ENCODE measurements at places on chromosomes 3 and 15.
A peak's percentile ranks its signal among the peaks of the same experiment; 100 is the strongest.

GRCh38 chr15:31145271-31145911 lies 43.9 kb upstream of the TRPM1 start:
- no peak for DNase-seq

DNA sequence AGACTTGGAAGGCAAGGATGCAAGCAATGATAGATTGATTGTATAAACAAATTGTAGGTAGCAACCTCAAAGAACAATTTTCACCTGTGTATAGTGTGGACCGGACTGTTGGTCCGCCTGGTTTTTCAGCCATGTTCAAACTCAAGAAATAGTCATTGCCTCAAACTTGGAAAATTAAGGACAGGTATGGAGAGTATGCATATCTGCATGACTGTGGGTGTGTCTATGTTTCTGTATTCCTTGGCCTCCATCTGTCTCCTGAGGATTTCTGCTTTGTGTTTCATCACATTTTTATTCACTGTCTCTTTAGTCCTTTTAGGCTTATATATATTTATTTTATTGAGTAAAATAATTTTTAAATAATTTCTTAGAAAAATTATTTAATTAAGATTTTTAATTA lies 53.9 kb upstream of the RASA2 start:
- no peak for DNase-seq

GRCh38 chr15:81880833-81881232 lies 165.0 kb downstream of the MEX3B start:
- DNase-seq: no peak

DNA sequence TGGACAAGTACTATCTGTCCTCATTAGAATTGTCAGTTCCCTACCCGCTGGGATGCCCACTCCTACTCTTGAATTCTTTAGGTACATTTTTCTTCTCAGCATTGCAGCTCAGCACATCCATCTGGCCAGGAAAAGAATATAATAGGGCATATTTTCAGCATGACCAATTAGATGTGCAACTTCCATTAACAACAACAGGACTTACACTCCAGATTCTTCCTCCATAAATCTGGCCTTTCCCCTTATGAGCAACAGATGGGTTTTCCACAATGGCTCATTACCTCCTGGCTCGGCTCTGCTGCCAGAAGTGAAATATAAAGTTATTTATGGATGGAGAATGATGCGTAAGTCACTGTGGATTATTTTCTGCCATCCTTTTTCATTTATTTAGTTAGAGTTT lies 443.8 kb upstream of the TGFBR2 start:
- DNase-seq: peak; percentile 91

DNA sequence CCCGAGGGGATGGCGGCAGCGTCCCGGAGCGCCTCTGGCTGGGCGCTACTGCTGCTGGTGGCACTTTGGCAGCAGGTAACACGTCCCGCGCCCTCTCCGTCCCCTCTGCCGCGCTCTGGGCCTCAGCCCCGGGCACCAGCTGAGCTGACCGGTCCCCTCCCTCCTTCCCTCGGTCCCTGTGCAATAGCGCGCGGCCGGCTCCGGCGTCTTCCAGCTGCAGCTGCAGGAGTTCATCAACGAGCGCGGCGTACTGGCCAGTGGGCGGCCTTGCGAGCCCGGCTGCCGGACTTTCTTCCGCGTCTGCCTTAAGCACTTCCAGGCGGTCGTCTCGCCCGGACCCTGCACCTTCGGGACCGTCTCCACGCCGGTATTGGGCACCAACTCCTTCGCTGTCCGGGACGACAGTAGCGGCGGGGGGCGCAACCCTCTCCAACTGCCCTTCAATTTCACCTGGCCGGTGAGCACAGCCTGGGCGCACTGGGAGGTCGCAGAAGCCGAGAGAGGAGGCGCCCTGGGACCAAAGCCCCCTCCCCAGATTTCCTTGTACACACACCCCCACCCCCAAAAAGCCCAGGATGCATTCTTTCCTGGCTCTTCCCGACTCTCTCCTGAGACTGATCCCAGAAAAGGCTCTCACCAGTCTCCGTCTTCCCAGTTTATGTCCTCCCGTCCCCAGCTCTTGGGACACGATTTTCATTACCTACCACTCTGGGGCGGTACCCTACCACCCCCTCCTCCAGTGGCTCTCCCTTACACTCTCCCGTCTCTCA lies 705 bp downstream of the DLL4 start:
- DNase-seq: no peak

- DNase-seq: peak; percentile 64
These were observed at the start of gene PLSCR4 for GRCh38 chr3:146250449-146251382. TSS of gene PLSCR4 (minus strand) at chr3:146251105. CDS start at chr3:146222071, 29,034 bp downstream.

GRCh38 chr3:53708001-53708621 lies 138.1 kb downstream of the CHDH start:
- DNase-seq: no peak

GRCh38 chr3:58521917-58522631 lies 14.9 kb downstream of the ACOX2 start:
- no peak for DNase-seq

DNA sequence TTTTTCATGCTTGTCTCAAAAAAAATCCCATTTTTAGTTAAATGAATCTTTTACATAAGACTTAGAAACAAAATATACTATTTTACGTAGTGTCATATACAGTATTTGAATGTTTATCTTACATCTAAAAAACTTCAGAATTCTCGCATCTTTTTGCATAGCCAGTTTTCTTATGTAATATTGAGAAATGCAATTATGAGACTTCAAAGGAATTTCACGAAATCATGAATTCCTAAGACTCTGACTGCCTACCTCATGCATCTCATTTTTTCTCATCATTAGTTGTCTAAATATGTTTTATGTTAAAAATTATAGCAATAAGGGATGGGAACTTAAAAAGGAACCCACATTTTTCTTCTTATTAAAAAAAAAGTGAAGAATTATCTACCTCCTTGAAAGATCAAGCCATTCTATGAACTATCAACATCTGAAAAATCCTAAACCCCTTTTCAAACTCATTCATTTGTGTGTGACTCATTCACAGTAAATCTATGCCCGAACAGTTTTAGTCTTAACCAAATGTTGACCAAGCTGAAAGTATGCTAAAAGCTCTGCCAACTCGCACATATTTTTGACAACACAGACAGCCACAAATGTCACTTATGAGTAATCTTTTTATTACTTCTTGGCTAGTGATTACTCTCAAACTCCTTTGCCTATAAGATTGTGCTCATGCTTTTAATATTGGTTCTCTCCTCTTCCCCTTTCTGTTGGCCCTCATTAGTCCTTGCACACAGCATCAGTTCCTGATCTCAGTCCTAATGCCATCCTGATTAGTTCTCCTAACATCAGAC lies 115.9 kb downstream of the DCLK3 start:
- peak; percentile 97 for DNase-seq

DNA sequence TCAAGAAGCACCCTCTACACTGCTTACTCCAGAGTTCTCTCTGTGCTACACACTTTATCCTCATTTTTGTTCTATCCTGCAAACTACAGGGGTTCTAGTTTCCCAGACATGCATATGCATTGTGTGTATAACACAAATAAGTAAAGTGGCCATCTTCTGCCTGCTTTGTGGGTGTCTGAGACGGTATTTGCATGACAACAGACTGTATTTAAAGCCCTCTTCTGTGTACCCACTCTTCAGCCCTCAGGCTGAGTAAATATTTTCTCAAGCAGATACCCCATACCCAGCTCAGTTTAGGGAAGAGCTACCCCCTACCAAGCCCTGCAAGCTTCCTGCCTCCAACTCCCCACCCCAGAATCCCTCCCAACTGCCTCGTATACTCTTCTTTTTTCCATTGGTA lies 31.7 kb downstream of the SYNPR start:
- no peak for DNase-seq

GRCh38 chr3:31748281-31748932 lies 215.7 kb downstream of the STT3B start:
- no peak for DNase-seq

GRCh38 chr15:81157195-81157938 lies 23.3 kb downstream of the CFAP161 start:
- no peak for DNase-seq

- DNase-seq: peak; percentile 88
These were observed at the start of gene RPL22L1 for GRCh38 chr3:170869645-170870593. TSS of gene RPL22L1 (minus strand) at chr3:170870195. CDS start at chr3:170870167, 28 bp downstream.

GRCh38 chr3:128068156-128068620 lies 16.0 kb downstream of the SEC61A1 start:
- no peak for DNase-seq

GRCh38 chr3:47015151-47015550 lies 35.7 kb downstream of the NBEAL2 start:
- DNase-seq: no peak

DNA sequence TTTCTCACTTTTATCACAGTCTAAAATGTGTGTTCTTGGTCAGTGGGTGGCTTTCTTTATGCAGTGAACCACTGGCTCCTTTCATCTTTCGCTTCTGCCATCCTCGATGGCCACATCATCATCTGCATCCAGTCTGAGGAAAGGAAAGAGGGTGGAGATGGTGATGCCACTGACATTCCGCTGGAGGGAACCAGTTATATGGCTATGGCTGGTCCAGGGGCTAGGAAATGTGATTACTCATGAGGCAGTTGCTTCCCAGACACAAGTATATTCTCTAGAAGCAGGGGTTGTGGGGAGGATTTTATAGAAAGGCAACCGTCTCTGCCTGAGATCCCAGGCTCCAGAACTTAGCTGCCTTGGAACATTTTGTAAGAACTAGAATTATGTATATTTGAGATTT lies 246.7 kb upstream of the AZI2 start:
- no peak for DNase-seq

Measured in fibroblast of skin of left biceps (primary cell).